ENCODE measurements at places on chromosomes 2 and 18. TPM values are rescaled to one million over a fixed set of nuclear protein-coding genes. Genes with fewer than 3 reads are reported as not detected.

Gene CUL3
- 87.5 TPM for polyA plus RNA-seq

Gene RAB17
- 1.0 TPM for polyA plus RNA-seq

Gene GPR35
- 1.2 TPM for polyA plus RNA-seq

DNA sequence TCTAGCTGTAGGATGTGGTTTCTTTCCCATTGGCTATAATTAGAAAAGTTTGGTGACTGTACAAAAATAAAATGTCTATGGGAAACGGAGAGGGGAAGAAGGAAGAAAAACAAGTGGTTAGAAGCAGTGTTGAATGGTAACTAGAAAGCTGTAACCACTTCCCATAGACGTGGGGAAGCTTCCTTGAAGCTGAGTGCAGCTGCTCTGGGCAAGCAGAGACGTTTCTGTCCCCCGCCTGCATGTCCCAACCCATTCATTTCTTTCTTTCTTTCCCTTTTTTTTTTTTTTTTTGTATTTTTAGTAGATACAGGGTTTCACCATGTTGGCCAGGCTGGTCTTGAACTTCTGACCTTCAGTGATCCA lies 367.8 kb upstream of the HS6ST1 start:
- no peak for DNase-seq

GRCh38 chr18:59569390-59569791 lies 127.8 kb downstream of the CCBE1 start:
- DNase-seq, result no peak

GRCh38 chr2:172860336-172860707 lies 124.7 kb downstream of the RAPGEF4 start:
- no peak for DNase-seq

DNA sequence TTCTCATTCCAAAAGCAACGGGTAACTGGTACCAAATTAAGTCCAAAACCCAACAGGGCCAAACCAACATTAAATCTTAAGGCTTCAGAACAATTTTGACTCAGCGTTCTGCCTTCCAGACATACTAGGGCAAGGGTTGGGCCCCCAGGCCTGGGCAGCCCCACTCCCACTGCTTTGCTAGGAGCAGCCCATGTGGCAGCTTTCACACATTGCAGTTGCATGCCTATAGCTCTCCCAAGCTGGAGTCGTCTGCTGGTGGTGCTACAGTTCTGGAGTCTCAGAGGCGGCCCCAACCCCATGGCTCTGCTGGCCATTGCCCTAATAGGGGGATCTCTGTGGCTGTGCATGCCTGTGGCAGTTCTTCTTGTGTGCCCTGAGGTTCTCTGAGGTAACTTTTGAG lies 37.6 kb upstream of the CD226 start:
- no peak for DNase-seq

Measured in muscle of arm (tissue), 14 donors.